ENCODE measurements at places on chromosomes 3 and 15.
A peak's percentile ranks its signal among the peaks of the same experiment; 100 is the strongest.

DNA sequence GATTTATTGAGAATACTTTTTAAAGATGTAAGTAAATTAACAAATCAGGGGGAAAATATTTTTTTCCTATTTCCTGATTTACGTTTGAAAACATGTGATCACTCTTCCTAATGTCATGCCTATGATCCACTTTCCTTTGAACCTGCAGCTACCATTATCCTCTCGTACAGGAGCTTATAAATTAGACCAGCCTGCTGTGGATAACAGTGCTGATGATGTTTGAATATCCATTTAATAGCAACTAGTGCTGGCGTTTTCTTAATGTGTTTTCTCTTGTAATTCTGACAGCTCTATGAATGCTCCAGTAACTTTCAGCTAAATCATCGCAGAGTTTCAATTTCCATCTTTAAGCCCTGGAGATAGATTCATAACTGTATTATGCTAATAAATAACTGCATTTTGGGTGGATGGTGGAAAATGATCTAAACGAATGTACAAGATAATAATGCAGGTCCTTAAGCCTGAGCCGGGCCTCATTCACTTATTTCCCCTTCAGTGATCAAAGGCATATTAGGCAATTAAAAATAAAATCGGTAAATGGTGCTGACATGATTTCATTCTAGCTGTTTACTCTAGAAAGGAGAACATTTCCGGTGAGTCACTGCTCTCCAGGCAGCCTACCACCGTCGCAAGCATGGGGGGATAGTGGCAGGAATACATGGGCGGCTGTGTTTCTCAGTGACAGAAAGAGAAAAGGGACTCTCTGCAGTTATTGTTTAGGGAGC lies 58.5 kb upstream of the SLC24A5 start:
- DNase-seq = peak; percentile 63

GRCh38 chr15:75362642-75363249 lies 5.7 kb downstream of the MAN2C1 start:
- DNase-seq = no peak

- no peak for DNase-seq
Observed at GRCh38 chr3:161072211-161072621, 32.9 kb downstream of the B3GALNT1 start.

DNA sequence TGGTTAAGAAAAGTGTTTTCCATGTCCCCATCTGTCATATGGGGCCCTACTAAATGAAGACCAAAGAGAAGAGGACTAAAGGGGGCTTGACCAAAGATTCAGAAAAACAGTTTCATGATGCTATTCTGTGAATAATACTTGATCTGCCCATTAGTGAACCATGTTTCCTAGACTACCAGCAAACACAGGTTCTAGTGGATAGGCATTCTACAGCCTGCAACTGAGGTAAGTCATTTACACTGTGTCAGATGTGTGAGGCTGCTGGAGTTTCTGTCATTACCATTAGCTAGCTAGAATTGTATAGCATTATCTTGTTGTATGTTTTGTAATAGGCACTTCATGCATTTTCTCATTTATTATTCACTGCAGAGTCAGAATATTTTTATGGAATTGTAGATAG lies 6.6 kb downstream of the GPR171 start:
- no peak for DNase-seq

DNA sequence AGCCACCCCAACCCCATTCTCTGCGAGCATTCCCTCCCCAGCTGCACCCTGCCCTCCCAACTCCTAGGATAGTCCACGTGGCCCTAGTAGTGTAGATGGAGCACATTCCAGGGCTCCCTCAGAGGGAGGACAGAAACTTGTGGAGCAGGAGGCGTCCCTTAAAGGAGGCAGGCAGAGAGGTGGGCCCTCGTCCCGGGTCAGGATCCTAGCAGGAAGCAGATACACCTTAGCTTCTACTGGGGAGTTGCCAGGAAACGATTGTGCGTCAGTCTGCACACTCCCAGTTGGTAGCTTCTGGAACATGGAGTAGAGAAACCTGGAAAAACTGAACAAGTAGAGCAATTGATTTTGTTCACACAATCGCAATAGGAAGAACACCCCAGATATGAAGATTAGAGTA lies 43.9 kb upstream of the KLHL25 start:
- no peak for DNase-seq

- DNase-seq = no peak
Observed at GRCh38 chr15:50880206-50880605, 28.3 kb upstream of the AP4E1 start.

DNA sequence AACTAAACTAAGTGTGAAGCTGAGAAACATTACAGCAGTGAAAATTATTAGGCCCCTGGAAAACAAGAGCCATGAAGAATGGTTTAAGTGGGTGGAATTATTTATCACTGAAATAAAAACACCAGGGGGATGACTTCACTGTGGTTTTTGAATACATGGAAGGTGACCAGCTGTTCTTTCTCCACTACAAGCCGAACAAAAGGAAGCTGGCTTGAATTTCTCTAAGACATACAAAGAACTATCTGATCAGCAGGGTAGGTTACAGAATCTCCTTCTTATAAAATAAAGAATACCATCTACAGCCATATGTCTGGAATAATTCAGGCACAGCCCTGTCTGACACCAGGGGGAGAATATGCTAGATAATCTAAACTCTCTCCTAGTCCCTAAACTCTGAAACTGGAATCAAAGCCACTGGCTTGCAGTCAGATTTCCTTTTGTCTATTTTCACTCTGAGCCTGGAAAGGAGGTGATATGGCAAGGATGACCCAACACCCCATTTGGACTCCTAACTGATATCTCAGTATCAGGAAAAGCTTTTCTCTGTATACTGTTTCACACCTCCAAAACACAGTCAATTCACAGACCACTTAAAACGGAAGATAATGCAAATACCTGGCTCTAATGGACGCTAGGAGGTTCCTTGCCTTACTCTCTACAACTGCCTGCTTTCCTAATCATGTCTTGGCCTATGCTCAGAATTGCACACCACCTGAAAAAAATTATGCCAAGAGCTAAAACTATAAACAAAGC lies 31.2 kb downstream of the SPATA12 start:
- no peak for DNase-seq

DNA sequence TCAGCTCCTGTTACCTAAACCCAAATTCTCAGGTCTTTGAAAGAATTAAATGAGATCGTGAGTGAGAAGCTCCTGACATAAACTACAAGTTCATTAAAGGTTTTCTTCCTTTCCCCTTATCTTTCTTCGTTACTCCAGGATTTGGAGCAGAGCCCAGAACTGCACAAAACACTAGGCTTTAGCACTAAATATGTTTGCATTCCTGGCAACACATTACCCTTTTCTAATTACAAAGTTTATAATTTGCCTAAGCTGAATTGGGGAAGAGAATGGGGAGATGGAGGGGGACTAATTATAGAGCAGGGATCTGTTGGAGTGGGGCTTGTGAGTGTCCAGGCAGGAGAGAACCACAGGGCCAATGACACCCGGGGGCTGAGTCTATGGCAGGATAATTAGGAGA lies 109.7 kb downstream of the SV2B start:
- no peak for DNase-seq

DNA sequence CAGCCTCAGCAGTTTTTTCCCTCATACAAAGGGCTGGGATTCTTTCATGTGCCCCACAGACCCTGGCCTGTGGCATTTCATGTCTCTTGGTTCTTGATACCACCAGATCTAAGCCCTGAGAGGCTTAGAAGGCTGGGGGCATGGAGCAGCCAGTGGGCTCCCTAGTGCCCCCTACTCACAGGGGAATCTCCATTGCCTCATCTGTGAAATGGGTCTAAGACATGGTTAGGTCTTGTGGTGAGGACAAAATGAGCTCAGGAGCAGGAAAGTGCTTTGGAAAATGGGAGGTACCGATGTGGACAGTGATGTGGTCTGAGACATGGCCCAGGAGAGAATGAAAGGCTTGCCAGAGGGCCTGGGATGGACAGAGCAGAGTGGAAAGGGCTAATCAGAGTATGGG lies 94.3 kb downstream of the SMAD6 start:
- no peak for DNase-seq

- peak; percentile 3 for DNase-seq
Observed at GRCh38 chr15:29124581-29125381, 144.8 kb downstream of the NSMCE3 start.

DNA sequence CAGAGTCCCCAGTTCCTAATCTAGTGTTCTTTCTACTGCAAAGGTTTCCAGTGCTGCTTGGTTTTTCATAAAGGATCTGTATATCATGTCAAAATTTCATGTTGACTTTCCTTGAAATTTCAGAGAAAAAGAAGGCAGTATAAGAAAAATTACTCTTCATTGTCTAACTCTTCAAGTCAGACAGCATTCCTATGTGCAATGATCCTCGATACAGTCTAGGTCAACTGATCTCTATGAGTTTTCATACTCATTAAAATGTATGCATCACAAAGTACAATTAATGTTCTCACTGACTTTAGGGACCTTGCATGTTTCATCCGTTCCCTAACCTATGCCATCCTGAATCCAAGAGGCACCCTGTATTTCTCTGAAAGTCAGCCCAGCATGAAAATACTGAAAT lies 317.3 kb downstream of the ZBTB20 start:
- no peak for DNase-seq

GRCh38 chr15:60854858-60855564 lies 374.1 kb downstream of the RORA start:
- peak; percentile 30 for DNase-seq

- no peak for DNase-seq
Observed at GRCh38 chr3:107861904-107862303, 228.9 kb downstream of the CD47 start.

GRCh38 chr3:53254509-53255422 lies 1.1 kb downstream of the TKT start:
- peak; percentile 72 for DNase-seq

DNA sequence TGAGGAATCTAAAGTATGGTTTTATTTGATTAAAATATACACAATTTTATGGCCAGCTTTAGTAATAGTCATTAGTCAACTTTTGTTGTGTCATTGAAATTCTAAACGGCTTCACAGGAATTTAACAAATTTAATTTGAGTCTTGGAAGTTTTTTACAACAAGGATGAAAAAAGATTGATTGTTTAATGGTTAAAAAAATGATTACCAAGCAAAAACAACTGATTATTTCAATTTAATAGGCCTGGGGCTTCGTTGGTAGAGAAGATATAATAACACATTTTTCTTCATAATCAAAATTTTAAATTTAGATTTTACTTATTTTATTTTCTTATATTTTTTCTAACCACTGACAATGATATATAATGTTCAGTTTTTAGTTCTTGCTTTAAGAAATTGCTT lies 4.4 kb downstream of the MME start:
- DNase-seq = no peak

- no peak for DNase-seq
Observed at GRCh38 chr15:60839510-60840211, 360.7 kb upstream of the ICE2 start.
